ENCODE measurements at places on chromosomes 3 and 15.

DNA sequence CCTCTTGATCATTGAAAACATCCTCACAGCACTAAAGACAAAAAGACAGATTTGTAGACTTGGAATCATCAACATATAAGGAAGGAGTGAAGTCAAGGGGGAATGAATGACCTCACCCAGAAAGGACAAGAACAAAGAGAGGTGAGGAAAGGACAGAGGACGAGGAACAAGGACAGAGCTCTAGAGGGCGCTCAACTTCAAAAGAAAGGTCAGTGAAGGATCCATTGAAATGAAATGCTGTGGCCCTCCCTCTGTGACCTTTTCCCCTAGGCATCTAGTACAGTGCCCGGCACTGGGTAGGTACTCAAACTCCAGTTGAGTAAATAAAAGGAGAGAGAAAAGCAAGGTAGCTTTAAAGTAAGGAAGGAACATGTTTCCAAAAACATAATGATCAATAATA is 2.6 kb downstream of the ATP8B4 start:
- no peak for DNase-seq

DNA sequence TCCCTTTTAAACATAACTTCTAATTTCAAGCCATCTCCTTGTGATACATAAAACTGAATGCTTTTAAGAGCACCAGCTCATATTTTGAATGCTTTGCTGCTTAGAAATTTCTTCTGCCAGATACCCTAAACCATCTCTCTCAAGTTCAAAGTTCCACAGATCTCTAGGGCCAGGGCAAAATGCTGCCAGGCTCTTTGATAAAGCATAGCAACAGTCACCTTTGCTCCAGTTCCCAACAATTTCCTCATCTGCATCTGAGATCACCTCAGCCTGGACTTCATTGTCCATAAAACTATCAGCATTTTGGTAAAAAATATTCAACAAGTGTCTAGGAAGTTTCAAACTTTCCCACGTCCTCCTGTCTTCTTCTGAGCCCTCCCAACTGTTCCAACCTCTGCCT is 17.5 kb downstream of the OSTN start:
- no peak for DNase-seq

DNA sequence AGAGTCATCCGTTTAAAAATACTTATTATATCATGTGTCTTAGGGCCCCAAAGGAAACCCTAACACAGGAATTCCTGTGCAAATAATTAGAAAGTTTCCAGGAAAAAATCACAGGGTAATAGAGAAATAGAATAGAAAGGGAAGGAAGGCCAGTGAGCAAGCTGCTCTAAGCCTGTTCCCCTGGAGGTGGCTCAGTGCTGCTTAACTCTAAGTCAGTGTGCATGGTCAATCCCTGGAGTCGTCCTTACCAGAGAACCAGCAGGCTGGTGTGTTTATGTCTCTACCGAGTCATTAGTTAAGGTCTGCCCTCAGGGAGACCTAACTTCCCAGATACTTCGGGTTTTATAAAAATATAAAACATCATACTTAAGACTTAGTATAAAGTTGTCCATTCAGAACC is 21.0 kb upstream of the MCF2L2 start:
- no peak for DNase-seq

DNA sequence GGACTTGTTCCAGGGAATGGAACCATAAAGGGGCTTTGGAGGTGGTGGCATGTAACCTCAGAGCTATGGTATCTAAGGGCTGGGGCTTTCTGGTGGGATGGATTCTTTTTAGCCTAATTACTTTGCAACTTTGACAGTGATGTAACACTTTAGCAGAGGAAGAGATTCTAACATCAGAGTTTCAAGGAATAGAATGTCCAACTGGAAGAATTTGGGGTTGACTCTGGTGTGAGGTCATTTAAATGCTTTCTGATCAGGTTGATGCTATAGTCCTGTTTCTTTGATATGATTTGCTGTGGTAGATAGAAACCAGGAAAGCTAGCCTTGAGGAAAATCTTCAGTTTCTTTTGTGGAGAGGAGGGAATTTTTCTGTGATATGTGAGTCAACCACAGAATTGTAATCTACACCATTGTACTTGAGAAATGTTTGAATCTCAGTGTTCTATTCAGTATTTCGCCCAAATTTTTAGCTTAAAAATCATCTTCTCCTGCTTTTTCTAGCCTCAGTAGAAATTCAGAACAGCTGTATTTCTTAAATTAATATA is 40.0 kb downstream of the ATP2C1 start:
- no peak for DNase-seq

- no peak for DNase-seq
Measured at GRCh38 chr3:111808439-111808838, 50.6 kb upstream of the PHLDB2 start.

GRCh38 chr15:69210574-69210973 is 50.1 kb downstream of the GLCE start:
- DNase-seq, result no peak

DNA sequence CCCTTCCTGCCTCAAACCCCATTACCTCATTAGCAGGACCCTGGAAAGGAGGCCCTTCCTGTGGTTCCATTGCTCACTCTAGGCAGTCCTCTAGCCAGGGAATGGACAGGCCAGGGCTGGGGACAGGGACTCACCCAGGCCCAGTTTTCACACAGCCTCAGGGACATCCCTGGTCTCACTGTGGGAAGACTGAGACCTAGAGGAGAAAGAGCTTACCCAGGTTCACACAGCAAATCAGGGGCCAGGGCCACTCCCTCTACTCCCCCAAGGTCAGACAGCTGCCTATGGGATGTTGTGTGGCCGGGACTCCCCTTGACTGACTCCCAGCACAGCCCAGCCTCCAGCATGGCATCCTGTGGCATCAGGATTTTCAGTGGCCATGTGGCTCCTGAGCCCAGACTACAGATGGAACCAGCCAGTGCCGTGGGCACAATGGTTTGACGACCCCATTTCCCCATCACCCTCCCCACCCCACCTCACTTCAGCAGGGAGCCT is 49.3 kb downstream of the ADAMTS7 start:
- no peak for DNase-seq

- no peak for DNase-seq
Measured at GRCh38 chr3:41209646-41210045, 10.3 kb downstream of the CTNNB1 start.

GRCh38 chr15:60970246-60971170 is 258.6 kb downstream of the RORA start:
- no peak for DNase-seq

- no peak for DNase-seq
Measured at GRCh38 chr3:42507761-42508335, 5.4 kb downstream of the VIPR1 start.

DNA sequence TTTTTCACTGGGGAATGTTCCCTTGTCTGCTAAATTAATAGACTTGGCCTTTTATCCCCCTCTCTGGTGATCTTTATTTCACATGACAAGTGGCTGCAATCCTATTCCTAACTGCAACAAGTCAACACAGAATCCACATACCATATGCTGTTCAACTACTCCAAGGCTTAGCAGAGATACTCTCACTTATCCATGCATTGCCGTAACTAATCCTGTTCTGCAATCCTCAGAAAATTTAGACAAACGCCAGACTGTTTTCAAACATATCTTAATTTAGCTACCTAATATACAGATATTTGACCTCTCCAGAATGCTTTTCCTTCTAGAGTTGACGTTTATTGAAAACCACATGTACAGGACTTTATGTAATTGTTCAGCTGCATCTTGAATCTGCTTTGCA is 37.9 kb downstream of the EID1 start:
- no peak for DNase-seq

GRCh38 chr15:79540551-79540950 is 108.4 kb downstream of the MINAR1 start:
- DNase-seq, result no peak

GRCh38 chr3:15861163-15861562 is 63.4 kb upstream of the ANKRD28 start:
- no peak for DNase-seq

DNA sequence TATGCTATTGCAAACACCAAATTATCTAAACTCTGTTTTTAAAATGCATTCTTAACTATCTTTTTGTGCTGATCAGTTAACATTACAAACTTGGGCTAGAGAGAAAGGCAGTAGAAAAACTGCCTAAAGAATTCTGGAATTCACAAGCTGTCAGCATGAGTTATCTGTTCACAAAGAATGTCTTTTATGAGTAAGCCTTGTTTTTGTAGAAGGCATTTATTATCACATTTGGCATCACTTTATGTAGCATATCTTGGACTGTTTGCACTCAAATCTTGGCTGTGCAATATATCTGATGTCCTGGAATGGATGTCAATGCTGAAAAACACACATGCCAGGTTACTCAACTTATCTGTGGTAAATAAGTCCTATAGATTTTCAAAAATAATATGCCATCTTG is 15.5 kb upstream of the BCHE start:
- DNase-seq, result no peak

GRCh38 chr3:31974471-31974870 is 6.6 kb downstream of the OSBPL10 start:
- no peak for DNase-seq

- DNase-seq, result no peak
Measured at GRCh38 chr3:28867836-28868235, 413.0 kb upstream of the RBMS3 start.

DNA sequence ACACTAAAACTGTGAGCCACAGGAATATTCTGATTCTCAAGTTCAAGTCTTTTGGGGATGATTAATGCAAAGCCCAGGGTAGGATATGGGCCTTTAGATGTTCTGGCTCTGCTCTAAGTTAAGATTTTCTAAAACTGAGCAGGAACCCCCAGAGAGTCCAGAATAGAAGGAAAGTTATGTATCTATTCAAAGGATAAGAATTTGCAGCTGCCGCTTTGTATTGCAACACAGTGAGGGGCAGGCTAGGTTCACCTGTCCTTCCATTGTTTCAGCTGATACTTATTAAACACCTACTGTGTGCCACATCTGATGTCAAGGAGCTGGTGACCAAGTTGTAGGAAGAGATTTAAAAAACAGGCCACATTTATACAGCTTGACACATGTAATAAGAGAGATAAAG is 290.4 kb downstream of the MAGI1 start:
- no peak for DNase-seq
